GM13977 (cell line): ENCODE measurements at places on chromosomes 1 and 21.
A peak's percentile ranks its signal among the peaks of the same experiment; 100 is the strongest.

- no peak for DNase-seq
Observed at GRCh38 chr1:36947384-36947783, 86.9 kb downstream of the GRIK3 start.

- DNase-seq: no peak
Observed at GRCh38 chr1:206705191-206705590, 20.5 kb downstream of the MAPKAPK2 start.

GRCh38 chr21:28675331-28676041 is 317.2 kb downstream of the LTN1 start:
- DNase-seq: no peak

DNA sequence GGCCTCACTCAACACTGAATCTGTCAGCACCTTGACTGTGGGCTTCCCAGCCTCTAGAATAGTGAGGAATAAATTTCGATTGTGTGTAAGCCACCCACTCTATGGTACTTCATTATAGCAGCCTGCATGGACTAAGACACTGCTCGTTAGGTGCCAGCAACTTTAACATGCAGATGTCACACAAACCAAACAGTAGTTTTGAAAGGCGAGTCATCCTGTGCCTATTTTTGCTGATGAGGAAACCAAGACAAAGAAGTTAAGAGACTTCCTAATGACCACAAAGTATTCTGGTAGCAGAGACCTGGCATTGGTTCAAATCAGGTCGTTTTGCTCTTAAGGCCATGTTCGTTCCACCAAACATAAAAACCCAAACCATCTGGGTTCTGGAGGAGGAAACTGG is 42.9 kb downstream of the BATF3 start:
- DNase-seq: no peak

DNA sequence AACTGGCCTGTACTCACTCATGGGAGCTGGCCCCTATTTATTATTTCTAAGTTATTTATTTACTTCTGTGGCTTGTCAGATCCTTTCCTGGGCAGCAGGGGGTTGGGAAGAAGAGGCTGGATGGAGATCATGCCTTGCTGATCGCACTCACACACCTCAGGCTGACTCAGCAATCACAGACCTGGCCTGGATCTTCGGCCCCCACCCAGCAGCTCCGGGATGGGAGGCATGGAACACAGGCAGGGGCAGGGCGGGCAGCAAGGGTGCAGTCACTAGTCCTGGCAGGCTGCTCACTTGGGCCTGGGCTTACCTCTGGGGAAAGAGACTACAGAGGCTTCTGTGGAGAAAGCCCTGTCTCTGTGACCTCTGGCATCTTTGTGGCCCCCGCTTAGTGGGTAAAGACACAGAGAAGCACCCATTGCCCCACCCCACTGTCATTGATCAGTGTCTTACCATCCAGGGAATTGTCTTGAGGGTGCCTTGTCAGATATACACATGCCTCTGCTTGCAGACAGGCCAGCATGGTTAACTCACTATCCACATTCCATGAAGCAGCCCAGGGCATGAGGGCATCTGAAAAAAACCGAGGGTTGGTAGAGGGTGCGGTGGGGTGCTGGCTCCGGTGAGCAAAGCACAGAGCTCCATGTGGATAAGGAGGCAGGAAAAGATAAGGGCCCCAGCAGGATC is 3.7 kb downstream of the ARTN start:
- DNase-seq: no peak

DNA sequence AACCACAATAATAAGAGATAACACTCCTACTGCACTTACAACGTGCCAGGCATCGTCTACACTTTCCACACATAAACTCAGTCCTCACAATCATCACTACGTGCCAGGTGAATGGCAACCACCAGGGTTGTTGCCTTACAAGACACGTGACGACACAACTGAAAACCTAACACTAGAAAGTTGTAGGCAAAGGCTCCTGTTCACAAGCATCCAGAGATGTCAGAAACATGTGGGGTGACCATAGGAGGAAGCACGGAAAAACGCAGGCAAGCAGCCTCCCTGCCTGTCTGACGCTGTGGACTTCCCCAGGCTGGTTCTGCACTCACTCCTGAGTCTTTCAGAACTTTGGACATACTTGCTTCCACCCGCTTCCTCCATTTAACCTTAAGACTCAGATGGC is 7.0 kb downstream of the CAPZB start:
- no peak for DNase-seq

GRCh38 chr1:25204797-25205480 is 27.4 kb downstream of the SYF2 start:
- peak; percentile 66 for DNase-seq

DNA sequence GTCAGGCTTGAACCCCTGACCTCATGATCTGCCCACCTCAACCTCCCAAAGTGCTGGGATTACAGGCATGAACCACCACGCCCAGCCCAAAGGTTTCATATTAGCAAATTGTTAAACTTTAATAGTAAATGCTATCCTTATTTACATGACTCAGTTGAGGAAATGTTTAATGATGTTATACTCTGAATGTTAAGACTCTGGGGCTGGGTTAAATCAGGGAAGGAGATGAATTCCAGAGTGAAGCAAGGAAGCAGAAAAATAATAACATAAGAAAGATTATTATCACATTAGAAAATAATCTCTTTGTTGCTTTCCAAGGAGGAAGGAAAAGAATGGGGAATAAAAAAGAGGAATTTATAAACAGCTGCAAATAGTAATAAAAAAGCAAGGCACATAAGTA is 105.3 kb downstream of the PTGS2 start:
- DNase-seq: no peak

GRCh38 chr1:24142546-24143534 is at the start of gene IL22RA1:
Gene IL22RA1 (minus strand): TSS chr1:24143140. CDS start chr1:24143082, 58 bp downstream.
- DNase-seq: no peak
